ENCODE measurements at places on chromosomes 2 and 18. TPM values are rescaled to one million over a fixed set of nuclear protein-coding genes. Genes with fewer than 3 reads are reported as not detected.

The TTN gene
- 7.6 TPM for total RNA-seq

The STAT4 gene
- 0.85 TPM for total RNA-seq

The OR6B2 gene
- not detected for total RNA-seq

The BOLL gene
- total RNA-seq, result not detected

The NUP35 gene
- not detected for total RNA-seq

The TUBB8B gene
- total RNA-seq, result not detected

The BMP10 gene
- not detected for total RNA-seq

All from ascending aorta (tissue), 2 donors.